ENCODE measurements at places on chromosomes 12 and 14. TPM values are rescaled to one million over a fixed set of nuclear protein-coding genes. Genes with fewer than 3 reads are reported as not detected.

- ATAC-seq = no peak
Observed at GRCh38 chr14:89445273-89445973, 28.4 kb upstream of the FOXN3 start.

- no peak for ATAC-seq
Observed at GRCh38 chr12:19764408-19764807, 325.1 kb downstream of the AEBP2 start.

DNA sequence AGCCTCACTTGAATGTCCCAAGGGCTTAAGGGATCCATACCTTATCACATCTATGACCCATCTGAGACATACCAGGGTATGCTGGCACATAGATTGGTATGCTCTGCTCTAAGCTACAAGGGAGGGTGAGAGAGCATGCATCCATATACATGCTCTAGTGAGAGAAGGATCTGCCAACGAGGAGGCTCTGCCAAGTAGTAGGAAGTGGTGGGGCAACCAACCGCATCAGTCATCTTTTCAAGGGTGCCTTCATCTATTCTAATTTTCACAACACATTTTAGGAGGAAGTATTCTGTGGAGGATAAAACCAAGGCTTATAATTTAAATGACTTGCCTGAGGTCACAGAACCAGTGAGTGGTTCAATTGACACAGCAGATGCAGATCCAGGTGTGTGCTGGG is 6.6 kb upstream of the PPM1A start:
- no peak for ATAC-seq

DNA sequence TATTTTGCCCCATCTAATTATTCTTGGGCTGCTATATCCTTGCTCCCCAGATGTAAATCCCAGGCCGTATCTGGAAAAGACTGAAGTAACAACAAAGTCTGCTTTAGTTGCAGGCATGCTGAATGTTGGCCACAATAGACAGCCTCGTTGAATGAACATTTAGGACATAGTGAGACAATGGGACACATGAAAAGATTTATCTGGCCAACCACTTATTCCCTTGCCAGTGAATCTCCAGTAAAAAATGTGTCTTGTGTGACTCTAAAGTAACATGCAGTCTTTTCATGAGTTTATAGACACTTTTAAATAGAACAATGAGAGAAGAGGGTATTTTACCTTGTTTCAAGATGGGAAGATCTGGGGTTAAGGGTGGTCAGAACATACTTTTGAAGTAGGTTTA is 60.2 kb upstream of the STXBP6 start:
- no peak for ATAC-seq

DNA sequence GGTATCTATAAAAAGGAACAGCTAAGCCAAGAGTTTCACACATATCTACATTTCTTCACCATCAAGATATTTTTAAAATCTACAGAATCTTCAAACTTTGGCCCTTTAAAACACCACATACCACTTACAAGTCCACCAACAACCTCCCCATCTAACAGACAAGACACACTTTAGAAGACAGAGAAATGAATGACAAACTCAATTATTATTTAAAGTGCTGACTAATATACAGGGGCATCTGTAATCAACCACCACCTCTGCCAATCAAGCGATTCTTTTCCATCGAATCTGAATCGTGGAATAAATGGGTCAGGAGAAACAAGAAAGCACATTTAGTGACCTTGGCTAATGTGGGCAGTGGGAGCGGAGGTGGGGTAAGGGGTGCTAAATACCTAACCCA is 7.7 kb downstream of the SETD3 start:
- no peak for ATAC-seq

GRCh38 chr12:121983536-121984210 is 38.0 kb upstream of the BCL7A start:
- ATAC-seq = no peak

- ATAC-seq = peak; percentile 72
Observed at GRCh38 chr12:131684015-131684725, 26.7 kb upstream of the SFSWAP start.

DNA sequence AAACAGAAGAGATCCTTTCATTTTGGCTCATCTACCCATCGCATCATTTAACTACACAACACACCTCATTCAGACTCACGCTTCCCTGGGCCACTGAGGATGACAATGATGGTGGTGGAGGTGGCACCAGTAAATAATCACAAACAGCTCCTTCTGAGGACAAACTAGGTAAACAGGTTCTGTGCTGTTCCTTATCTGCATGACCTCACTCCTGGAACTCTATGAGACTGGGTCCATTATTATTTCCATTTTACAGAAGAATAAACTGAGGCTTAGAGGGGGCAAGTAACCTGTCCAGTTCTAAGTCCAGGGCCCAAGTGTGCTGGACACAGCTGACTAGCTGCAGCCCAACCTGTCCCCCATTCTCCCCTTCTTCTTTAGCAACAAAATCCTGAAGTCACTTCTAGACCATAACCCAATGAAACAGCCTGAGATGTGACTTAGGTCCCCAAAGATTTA is 50.4 kb downstream of the ITPK1 start:
- ATAC-seq = no peak

Gene GTF2H3
- total RNA-seq = 49.4 TPM

Gene AMN
- total RNA-seq = 0.22 TPM

Gene ARHGEF25
- 16.1 TPM for total RNA-seq

Gene PTPN6
- total RNA-seq = 0.67 TPM

Gene HOXC5
- 4.5 TPM for total RNA-seq

Gene GLS2
- 0.43 TPM for total RNA-seq
